ENCODE measurements at places on chromosomes 3 and 15.

GRCh38 chr3:41532976-41533375 lies 333.7 kb downstream of the CTNNB1 start:
- DNase-seq, result no peak

- no peak for DNase-seq
Measured at GRCh38 chr3:98519351-98519750, 3.4 kb downstream of the CLDND1 start.

DNA sequence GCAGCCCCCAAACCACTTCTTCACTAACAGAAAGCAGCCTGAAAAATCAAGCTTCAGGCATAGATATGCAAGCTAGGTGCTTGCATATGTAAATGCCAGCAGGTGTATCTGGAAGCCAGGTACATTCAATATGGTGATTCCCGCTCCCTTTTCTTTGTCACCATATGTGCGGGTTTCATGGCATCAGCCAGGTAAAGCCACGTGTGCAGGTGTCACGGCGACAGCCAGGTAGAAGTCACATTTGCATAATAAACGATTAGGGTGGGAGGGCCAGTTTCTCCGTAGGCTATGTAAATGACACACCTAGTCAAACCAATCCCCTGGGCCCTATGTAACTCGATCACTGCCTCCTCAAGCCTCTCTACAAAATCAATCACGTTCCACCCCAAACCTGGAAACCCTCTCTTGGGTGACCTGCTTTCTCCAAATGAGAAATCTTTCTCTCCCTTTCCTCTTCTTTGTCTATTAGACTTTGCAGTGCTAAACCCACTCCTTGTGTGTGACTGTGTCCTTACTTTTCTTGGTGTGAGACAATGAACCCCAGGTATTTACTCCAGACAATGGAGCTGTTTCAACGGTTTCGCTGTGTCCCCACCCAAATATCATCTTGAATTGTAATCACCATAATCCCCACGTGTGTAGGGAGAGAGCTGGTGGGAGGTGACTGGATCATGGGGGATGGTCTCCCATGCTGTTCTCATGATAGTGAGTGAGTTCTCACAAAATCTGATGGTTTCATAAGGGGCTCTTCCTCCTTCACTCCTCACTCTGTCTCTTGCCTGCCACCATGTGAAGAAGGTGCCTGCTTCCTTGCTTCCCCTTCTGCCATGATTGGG lies 44.6 kb downstream of the ONECUT1 start:
- no peak for DNase-seq

DNA sequence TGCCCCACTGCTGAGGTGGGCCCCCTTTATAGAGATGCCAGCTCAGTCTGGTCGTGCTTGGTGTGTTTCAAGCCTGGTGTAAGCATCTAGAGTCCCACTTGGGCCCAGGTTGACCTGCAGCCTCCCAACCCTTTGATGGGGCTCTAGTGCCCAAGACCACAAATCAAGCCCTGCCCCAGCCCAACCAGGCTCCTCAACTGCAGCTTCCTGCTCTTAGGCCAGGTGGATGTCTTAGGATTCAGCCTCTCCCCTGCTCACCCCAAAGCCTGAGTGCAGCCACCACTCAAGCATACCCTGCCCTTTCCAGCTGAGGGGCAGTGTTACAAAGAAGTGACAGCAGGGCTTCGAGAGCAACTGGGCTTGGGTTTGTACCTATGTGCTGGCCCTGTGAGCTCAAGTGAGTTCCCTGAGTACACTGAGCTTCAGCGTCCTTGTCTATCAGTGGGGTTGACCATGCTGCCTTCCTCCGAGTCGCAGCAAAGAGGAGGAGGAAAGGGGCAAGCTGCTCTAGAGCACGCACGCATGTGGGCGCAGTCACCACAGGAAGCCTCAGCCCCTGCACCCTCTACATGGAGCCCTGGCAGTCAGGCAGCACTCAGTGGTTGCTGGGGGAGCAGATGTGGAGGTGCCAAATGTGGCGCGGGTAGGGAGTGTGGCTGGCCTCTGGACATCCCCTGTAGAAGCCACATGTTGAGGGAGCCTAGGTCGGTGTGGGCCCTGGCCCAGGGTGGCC lies 120.7 kb downstream of the EEFSEC start:
- DNase-seq, result no peak

DNA sequence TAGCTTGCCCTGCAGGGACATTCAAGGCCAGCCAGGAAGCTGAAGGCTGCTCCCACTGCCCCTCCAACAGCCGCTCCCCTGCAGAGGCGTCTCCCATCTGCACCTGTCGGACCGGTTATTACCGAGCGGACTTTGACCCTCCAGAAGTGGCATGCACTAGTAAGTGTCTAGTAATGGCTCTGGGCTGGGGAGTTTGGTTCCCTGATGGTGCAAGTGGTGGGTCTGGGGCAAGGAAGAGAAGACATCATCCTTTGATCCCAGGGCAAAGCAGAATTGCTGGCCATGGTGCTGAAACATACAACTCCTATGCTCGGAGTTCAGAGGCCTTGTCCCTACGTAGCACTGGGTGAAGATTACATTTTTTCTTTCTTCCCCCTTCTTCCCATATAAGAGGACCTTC lies 311.4 kb downstream of the EPHB1 start:
- DNase-seq, result no peak

All from T-helper 2 cell (primary cell).